Stimulated activated CD8-positive, alpha-beta memory T cell treated with anti-CD3 and anti-CD28 coated beads, Interleukin-7, amount 100 ng/mL, for 1 hour (primary cell): ENCODE measurements at places on chromosomes 4 and X.

GRCh38 chrX:154357205-154357604 is 17.2 kb downstream of the FLNA start:
- DNase-seq: no peak

- no peak for DNase-seq
Observed at GRCh38 chr4:1233641-1234308, 15.2 kb downstream of the CTBP1 start.

DNA sequence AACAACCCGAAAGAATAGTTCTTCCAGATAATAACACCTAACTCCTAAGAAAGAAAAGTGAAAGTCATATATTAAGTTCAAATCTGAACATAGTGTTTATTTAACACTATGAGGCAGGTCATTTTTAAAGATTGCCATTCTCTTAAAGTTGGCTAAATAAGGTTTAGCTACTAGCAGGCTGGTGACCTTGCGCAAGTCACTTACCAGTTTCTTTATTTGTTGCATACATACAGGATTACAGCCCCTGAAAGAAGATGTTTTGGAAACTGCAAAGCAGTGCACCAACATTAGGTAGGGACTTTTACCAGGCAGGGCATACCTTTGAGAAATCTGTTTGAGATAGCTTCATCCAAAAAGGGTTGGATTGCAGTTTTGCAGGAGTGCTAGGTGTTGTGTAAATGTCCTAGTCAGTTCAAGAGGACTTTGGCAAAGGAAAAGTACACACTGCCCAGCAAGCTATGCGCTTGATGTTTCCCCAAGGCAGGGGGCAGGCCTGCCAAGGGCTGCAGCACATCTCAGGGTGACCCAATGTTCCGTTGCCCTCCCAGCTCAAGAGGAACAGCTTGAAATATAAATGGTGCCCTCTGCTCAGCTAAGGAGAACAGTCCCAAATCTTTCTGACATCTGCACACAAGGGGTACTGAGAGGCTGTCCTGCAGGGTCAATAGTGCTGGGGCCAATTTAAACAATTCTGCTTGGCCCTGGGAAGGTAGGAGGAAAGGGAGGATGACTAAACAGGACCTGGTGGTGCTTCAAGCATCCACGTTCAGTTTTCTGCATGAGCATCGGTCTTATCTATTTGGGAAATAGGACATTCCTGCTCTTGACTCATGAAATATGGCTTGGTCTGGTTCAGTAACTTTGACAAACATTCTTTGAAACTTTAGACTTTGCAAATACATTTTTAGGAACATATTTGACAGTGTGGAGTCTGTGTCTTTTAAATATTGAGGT is 130.8 kb downstream of the COL4A6 start:
- no peak for DNase-seq

GRCh38 chrX:2793752-2794151 is 35.0 kb upstream of the GYG2 start:
- no peak for DNase-seq

DNA sequence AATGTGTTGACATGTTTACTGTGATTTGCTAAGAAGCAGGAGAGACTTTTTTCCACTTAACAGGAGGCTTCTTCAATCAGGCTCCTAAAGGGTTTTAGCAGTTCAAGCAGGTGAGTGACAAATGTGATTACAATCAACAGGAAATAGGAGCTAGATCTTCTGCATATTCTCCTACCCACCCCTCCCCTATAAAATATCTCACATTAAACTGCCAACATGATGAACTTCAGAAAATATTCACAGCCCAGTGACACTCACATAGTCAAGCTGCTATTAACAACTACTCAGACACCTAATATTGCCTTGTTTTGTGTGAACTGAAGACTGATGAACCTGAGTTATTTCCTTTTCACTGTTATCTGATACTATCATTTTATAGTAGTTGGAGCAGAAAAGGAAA is 55.9 kb upstream of the ANTXR2 start:
- no peak for DNase-seq

- DNase-seq: no peak
Observed at GRCh38 chr4:150098214-150098613, 20.0 kb downstream of the DCLK2 start.

- no peak for DNase-seq
Observed at GRCh38 chr4:180695851-180696250, 1547.4 kb upstream of the TENM3 start.

- no peak for DNase-seq
Observed at GRCh38 chrX:7891928-7892327, 35.3 kb downstream of the PNPLA4 start.

GRCh38 chr4:76965866-76966579 is 16.5 kb downstream of the SEPTIN11 start:
- no peak for DNase-seq

DNA sequence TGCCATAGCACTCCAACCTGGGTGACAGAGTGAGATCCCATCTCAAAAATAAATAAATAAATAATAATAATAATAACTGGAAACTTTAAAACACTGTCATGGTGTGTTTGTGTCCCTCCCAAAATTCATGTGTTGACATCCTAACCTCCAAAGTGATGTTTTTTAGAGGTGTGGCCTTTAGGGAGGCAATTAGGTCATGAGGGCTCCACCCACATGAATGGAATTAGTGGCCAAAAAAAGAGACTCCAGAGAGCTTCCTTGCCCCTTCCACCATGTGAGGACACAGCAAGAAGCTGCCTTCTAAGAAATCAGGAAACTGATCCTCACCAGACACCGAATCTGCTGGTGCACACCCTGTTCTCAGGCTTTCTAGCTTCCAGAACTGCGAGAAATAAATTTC is 23.8 kb upstream of the RAPGEF2 start:
- no peak for DNase-seq

DNA sequence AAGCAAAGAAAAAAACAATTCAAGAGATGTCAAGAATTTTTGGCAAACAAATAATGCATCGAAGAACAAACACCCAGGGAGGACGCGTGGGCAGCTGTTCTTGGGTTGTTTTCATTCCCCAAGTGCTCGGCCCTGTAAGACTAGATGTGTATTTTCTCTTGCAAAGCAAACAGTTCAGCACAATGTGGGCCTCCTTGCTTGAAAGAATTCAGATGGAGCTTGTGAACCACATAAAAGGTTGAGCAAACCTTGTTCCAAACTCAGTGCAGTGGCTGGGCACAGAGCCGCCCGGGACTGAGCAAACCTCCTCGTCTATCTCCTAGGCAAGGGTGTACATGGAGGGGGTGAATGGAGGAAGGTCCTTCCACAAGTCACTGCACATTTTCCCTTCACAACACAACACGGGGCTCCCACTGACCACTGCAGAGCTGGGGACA is 82.4 kb downstream of the HTRA3 start:
- no peak for DNase-seq

GRCh38 chr4:185837415-185838103 is 25.6 kb upstream of the SORBS2 start:
- DNase-seq: no peak

GRCh38 chrX:72258174-72258573 is 18.9 kb downstream of the RPS4X start:
- no peak for DNase-seq

DNA sequence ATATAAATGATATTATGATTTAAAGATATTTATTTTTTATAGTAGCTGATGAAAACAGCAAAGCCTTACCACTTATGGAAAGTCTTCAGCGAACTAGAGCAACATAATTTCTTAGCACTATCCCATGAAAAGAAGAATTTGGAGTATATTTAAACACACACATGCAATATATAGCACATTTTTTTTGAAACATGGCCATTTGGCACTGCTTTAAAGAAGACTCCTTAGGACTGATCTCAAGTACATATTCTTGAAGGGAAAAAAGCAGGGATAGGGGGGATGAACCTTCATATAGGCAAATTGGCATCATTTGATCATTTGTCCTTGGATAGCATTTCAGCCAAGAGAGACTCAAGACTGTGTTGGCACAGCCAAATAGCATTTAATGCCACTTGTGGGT is 193.3 kb downstream of the ANKRD50 start:
- no peak for DNase-seq

GRCh38 chr4:180539284-180539683 is 1703.9 kb upstream of the TENM3 start:
- DNase-seq: no peak

DNA sequence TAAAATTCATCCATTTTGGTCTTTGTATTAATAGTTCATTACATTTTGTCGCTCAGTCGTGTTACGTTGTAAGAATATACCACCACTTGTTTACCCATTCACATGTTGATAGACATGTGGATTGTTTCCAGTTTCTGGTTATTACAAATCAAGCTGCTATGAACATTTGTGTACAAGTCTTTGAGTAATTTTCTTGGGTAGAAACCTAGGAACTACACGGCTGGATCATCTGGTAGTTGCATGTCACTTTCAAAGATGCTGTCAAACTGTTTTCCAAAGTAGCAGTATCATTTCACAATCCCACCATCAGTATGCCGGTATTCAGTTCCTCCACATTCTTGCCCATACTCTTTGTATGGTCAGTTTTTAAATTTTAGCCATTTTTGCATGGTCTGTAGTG is 98.0 kb downstream of the GASK1B start:
- no peak for DNase-seq

GRCh38 chr4:107950746-107951540 is 19.6 kb downstream of the CYP2U1 start:
- DNase-seq: no peak

DNA sequence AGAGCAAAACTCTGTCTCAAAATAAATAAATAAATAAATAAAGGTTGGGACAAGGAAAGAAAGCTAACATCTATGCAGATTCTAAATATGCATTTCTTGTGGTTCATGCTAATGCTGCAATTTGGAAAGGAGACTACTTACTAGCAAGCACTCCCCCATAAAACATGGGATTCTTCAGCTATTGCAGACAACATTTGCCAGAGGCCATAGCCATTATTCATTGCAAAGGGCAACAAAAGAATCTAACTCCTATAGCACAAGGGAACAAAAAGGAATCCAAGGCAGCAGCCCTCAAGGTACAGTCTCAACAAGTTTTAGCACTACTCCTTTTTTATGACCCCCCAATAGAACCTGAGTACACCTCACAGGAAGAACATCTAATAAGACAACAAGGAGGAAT is 8.0 kb upstream of the HERC5 start:
- DNase-seq: no peak

DNA sequence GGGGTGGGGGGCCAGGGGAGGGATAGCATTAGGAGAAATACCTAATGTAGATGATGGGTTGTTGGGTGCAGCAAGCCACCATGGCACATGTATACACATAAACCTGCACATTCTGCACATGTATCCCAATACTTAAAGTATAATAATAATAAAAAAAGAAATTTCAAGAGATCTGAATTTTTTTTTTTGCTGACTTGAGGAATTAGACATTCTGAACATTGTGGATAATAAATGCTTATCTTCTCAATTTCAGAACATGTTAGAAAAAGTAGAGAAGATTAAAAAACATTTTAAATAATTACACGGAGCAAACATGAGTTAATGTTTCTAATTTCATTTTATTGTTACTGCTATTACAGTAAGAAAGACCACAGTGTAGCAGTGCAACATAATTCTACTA is 230.4 kb downstream of the DTHD1 start:
- DNase-seq: no peak

DNA sequence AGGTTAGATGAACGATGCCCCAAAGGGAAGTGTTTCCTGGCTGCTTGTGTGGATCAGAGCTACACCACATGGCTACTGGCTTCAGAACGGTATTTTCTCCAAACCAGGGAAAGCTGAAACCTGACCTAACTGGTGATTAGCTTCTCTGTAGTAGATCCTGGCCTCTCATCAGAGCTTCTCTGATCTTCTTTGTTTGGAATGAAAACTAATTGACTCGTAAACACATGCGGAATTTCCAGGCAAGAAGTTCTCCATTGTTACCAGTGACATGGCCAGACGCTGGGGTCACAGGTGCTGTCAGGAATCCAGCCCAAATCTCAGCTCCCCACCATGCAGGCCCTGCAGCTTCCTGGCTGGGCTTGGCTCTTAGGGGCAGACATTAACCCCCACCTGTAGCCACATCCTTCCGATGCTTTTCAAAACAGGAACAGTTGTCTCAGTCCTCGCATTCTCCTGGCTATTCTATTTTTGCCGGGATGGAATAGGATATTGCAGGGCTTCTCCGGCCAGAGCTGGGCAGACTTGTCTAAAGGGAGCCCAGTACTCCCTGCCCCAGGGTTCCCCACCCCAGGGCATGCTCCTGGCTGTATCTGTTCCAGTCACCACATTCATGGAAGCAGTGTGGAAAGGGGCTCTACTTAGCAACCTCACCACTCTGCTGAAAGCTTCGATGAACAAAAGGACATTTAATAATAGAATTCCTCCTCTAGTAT is 305.4 kb upstream of the F9 start:
- no peak for DNase-seq

- DNase-seq: no peak
Observed at GRCh38 chr4:110107866-110108265, 90.5 kb downstream of the ELOVL6 start.

DNA sequence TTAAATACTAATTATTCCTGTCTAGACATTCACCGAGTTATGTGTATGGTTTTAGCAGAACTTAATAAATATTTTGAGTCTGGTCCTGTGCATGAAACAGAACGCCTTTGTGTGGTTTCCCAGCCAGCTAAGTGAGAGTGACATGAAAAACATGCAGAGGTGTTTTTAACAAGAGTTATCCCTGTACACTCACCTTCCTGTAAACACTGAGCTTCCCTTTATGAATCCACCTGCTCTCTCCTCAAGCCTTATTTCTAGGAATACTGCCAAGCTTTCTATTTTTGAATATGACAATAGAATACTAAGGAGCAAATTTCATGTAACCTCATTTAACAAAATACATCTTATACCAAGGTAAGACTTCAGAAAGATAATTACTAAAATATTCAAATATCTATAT is 270.3 kb upstream of the CTSO start:
- no peak for DNase-seq

DNA sequence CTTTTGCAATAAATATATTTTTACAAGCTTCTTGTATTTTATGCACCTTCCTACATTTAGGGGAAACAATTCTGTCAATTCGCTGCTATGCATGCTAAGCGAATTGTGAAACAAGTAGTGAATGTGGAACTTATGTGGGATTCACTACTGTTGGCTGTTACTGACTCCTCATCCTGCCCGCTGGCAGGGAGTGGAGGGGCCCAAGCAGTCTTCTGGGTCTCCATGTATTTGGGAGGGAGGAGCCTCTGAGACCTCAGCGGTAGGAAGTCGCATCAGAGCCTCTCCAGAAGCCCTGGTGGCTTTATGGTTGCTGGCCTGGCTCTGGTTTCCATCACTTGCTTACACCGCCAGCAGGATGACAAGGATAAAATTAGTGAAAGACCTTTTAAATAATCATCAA is 3.7 kb upstream of the SETD7 start:
- no peak for DNase-seq

DNA sequence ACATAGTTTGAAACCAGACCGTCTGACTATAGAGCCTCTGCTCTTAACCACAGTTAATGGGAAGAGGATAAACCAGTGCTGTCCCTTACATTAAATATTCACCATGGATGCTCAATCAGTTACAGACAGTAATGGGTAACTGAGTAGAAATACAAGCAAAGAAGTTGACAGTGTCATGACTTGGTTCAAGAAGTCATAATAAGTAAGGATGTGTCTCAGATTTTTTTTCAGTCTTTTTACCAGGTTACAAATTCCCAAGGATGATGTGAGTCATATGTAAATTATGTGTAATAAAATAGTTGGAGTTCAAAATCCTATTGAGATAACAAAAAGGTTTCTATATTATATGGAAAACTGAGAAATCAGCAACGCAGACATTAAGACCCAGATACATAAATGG is 31.1 kb downstream of the ZCCHC4 start:
- DNase-seq: no peak

- DNase-seq: peak; percentile 46
Observed at GRCh38 chrX:47384502-47384901, 14.1 kb downstream of the ZNF157 start.

GRCh38 chrX:155169881-155170280 is 46.4 kb upstream of the VBP1 start:
- no peak for DNase-seq
